ENCODE measurements at places on chromosomes 3 and 15.

DNA sequence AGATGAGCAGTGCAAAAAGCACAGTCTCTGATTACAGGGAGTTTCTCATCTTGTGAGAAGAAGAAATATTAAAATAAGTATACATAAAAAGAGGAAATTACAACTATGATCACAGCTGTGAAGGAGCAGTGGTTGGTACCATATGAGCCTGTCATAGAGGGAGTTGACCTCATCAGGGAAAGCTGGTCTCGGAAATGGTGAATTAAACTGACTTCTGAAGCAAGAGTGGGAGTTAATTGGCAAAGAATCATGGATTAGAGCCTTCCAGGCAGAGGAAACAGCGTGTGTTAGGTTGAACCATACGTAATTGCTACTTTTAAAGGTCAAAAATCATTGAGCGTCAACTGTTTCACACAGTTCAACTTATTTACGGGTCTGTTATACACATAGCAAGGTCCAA lies 539.1 kb downstream of the EDEM1 start:
- no peak for DNase-seq

- no peak for DNase-seq
Observed at GRCh38 chr3:100024520-100025303, 89.6 kb downstream of the FILIP1L start.

GRCh38 chr3:128998561-128998960 lies 2.5 kb upstream of the EFCC1 start:
- DNase-seq, result no peak

GRCh38 chr15:101237251-101237650 lies 14.6 kb downstream of the CHSY1 start:
- DNase-seq, result no peak

DNA sequence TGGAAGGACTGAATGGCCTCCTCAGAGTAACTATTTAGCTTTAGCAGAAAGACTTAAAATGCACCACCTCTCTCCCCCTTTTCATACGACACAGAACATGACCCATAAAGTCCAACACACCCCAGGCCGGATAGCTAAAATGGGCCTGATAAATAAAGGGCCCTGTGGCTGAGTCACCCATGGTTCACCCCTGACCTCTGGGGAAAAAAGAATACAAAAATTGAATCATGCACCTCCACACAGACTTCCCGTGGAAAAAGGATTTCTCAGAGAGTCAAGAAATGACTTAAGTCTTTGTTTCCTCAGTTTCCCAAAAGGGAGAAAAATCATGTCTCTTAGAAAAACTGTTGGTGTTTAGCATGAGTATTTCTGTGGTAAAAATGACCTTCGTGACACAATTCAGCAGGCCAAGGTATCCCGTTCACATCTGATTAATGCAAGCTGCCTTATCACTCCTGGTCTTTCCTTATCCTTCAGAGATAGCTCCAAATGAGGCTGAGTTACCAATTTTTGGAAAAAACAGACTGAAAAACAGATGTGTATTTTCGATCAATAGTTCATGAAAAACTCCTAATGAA lies 34.0 kb upstream of the ARHGEF3 start:
- DNase-seq, result no peak

DNA sequence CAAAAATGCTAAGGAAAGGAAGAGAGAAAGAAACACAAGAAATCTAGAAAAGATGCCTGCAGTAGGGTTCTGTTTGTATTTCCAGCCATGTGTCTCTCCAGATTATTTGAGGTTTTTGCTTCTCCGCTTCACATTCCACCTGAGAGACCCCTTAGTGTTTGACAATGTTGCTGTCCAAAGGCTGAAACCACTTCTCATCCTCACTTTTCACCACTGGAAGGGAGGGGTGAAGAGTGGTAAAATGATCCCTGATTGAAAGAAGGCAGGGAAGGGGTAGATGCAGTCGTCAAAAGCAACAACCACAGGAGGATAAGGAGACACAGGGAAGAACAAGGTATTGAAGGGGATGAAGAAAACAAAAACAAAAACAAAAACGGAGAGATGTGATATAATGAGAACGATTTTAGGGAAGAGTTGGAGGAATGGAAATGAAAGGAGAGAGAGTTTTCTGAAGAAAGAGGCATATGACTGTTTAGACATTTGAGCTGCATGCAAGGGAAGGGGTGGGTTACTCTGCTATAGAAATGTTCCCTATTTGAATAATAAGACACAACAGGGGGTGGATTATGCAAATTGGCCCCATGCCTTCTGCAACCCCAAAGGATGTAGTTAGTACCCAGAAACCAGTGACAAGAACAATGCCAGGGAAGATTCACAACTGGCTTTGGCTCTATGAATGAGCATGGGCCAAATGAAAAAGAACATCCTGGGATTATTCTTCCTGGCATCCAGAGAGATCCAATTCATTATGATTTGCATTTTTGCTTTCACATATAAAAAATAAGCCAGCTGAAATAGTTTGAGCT lies 235.9 kb downstream of the GAP43 start:
- no peak for DNase-seq

GRCh38 chr15:41792000-41792637 lies 17.8 kb downstream of the MAPKBP1 start:
- no peak for DNase-seq

GRCh38 chr3:32018757-32019564 lies 37.4 kb downstream of the ZNF860 start:
- peak; percentile 38 for DNase-seq

- DNase-seq, result no peak
Observed at GRCh38 chr3:11476735-11477144, 167.0 kb downstream of the VGLL4 start.

GRCh38 chr3:196938124-196938523 lies 4.2 kb downstream of the NCBP2 start:
- DNase-seq, result no peak

- DNase-seq, result peak; percentile 71
Observed at GRCh38 chr3:170563712-170564423, 22.0 kb downstream of the SLC7A14 start.

DNA sequence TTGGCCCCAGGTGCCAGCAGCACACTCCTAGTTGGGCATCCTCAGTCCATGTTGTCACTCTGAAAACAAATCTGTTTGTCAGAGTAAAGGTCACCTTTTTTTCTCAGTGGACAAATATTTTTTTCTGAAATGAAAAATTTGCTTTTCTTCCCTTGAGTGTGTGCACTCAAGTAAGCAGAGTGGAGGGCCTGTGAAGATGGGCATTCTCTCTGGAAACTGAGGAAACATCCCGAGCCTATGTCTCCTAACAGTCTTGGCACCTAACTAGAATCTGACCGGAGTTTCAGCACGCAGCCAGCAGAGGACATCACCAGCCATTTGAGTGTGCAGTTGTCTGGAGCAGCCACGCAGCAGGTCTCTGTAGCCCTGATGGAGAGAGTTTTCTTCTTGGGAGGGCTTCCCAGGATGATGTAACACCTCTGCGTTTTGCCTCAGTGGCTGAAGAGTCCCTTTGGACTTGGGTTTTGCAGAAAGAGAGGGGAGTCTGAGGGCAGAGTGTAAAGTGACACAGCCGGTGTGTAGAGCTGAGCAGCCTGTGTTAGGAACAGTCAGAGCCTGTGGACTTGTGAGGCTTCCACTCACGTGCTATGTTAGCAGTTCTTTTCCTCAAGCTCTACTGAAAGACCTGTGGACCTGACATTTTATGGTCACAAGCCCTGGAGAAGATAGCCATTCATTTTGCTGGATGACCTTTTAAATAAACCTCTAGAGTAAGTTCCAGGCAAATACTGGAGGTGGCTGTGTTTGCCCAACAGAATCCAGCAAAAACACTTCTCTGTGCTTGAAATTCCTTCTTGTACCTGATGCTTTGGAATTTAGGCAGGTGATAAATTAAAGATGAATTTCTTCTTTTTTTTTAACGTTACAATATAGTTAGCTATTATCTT lies 51.6 kb downstream of the ABHD2 start:
- no peak for DNase-seq

DNA sequence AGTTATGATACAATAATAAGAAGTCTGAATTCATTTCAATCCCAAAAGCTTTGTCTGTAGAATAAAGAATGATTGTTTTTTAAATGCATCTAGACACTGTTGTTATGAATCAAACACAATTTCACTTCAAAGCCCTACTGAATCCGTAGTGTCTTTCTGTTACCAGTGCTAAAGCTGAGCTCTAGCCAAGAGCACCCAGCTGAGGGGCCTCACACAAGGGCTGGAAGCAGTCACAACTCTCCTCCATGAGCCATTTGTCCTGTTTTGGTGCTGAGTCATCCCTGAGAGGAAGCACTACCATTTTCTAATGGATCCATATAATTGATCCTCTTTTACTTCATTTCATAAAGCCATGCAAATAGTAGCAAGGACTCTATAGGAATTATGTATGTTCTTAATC lies 158.2 kb upstream of the ANKRD28 start:
- DNase-seq, result no peak

GRCh38 chr3:138033202-138033691 lies 23.3 kb downstream of the CLDN18 start:
- no peak for DNase-seq

- no peak for DNase-seq
Observed at GRCh38 chr15:73688455-73688854, 4.3 kb downstream of the CD276 start.

DNA sequence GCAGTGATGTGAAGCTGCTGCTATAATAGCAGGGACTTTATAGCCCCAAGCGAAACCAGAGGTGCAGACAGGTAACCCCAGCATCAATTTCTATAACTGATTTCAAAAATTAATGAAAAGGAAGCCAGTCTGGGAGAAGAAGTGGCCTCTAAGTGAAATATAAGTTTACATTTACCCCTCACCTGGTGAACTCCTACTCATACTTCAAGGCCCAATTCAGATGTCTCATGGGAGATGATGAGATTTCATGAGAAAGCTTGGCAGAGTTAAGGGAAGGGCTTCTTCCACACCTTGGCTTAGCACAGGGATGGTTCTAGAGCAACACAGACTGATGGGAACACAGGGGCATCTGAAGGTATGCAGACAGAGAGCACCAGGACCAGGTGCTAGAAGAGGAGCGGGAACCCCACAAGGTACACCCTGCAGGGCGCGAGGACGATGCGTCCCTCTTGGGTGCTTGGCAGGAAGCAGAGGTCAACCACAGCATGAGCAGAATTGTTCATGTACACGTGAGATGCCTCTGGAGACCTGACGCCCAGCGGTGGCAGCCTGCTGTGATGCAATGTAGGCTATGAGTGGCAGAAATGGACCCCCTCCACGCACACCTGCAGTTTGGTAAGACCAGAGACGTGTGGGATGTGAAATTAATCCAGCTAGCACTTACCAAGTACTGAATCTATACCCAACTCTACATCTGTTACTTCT lies 102.9 kb downstream of the SRGAP3 start:
- no peak for DNase-seq

- DNase-seq, result peak; percentile 84
Observed at GRCh38 chr15:48285329-48286214, 45.7 kb upstream of the DUT start.

- DNase-seq, result no peak
Observed at GRCh38 chr15:58536414-58536813, 104.6 kb downstream of the LIPC start.

DNA sequence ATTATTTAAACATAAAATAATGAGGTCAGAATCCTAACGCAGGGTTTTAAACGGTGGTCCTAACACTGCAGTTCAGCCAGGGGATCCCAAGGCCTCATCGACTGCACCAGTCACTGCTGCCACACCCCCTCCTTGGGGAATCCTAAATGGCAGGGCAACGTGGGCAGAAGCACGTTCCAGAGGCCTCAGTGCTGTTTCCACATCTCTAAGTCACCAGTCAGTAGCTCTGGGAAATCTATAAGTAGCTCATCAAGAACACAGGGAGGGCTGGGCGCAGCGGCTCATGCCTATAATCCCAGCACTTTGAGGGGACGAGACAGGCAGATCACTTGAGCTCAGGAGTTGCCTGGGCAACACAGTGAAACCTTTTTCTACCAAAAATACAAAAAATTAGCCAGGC lies 47.5 kb downstream of the PRTG start:
- DNase-seq, result no peak

- no peak for DNase-seq
Observed at GRCh38 chr15:84811828-84812227, 5.3 kb upstream of the ALPK3 start.

DNA sequence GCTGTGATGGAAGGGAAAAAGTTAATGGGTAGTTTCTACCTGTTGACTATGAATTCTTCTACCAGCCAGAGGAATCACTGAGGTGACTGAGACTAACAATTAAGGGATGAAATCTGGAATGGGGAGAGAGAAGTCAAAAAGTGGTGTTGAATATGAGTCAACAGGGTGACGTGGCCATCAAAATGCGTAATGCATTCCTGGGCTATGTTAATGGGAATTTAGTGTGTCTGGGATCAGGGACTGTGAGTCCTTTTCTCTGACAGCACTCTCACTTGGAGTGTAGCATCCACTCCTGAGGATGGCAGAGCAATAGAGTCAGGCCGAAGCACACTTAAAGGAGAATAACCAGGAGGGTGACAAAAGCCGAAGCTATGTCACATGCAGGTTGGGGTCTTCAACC lies 60.4 kb downstream of the MESD start:
- DNase-seq, result peak; percentile 44

DNA sequence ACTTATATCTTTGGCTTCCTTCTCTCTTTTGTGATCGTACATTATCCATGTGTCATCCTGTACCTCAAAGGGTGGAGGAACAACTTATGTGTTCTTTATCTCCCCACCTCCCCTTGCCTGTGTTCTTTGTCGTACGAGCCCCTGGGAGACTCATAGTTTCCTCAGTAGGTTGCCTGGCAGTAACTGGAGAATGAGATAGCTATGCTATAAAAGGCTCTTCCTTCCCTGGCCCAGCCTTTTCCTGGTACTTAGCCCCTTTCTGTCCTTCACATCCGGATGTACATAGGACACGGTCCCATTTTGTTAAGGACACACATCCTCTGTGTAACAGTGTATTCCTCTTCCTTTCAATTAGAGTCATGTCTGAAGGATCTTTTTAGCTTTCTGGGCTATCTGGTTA lies 32.1 kb downstream of the PLCL2 start:
- no peak for DNase-seq

- no peak for DNase-seq
Observed at GRCh38 chr3:38587548-38588131, 61.8 kb downstream of the SCN5A start.

DNA sequence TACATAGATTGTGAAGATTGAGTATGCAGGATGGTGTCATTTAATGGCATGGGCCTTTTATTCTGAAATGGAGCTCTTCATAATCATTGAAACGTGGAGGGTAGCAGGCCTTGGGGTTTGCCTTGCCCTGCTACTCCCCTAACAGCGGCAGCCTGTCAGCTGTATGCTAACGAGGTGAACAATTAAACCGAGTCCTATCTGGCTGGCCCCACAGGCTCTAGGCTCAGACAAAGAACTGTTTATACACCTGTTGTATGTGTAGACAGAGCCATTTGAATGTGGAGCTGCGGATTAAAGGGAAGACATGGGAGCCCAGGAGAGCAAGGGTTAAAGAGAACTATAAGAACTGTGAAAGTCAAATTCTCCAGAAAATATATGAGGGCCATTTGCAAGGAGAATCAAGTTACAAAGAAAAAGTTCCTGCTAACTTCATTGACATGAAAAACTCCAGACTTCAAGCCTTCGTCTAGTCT lies 116.7 kb upstream of the CGNL1 start:
- DNase-seq, result no peak
